ENCODE measurements at places on chromosomes 4 and X.
A peak's percentile ranks its signal among the peaks of the same experiment; 100 is the strongest.

- DNase-seq: peak; percentile 18
Observed at GRCh38 chrX:20056704-20057103, 60.0 kb downstream of the MAP7D2 start.

DNA sequence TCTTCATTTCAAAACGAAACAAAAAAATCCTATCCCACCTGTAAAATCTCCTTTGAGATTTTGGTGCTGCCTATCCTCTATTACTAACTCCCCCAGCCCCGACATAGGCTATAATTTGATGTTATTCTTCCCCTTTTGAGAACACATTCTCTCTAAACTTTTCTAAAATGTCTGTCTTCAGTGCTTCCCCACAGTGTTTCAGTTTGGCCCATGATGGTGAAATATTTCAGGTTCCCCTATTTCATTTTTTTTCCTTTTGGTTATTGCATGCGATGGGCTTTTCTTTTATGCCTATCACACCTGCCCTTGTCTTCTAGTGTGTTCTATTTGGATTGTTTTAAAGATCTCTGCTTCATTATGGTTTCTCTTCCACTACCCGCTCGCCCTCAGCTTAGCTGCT is 14.7 kb downstream of the BCORL1 start:
- no peak for DNase-seq

DNA sequence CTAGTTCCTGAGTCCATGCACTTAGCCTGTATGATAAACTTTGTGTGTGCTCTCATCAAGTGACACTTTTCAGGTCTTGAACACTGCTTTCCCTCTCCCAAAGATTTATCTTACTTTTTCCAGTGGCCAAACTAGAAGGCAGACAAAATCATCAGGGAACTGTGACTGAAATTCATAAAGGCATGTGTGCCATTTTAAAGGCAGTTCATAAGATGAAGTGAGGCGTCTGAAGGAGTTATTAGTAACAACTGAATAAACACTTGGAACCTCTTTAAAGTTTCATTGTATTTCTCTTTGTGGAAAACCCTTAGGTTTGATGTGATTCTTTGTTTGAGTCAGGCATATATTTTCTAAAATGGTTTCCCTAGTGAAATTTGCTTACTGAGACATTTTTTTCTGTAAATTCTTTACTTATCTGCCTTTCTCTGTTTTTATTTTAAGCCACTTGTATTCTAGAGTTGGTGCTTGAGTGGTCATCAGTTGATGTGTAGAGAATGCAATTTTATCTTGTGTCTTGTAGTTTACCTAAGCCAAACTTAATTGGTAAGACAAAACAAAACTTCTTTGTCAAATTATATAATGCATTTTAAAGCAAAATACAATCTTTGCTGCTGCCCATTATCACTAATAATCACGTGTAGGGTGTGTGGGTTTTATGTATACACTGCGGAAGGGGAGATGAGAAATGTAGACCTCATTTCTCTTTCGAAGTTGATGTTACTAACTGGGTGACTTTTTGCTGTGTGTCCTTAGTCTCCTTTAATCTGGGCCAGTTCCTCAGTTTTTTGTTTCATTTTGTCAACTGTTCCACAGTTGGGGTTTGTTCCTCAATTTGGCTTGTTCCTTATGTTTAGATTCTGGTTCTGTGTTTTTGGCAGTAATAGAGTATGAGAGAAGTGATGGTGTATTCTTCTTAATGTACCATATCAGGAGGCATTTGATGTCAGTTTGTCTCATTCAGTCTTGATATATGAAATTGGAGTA is 56.8 kb downstream of the RBPJ start:
- DNase-seq: no peak

DNA sequence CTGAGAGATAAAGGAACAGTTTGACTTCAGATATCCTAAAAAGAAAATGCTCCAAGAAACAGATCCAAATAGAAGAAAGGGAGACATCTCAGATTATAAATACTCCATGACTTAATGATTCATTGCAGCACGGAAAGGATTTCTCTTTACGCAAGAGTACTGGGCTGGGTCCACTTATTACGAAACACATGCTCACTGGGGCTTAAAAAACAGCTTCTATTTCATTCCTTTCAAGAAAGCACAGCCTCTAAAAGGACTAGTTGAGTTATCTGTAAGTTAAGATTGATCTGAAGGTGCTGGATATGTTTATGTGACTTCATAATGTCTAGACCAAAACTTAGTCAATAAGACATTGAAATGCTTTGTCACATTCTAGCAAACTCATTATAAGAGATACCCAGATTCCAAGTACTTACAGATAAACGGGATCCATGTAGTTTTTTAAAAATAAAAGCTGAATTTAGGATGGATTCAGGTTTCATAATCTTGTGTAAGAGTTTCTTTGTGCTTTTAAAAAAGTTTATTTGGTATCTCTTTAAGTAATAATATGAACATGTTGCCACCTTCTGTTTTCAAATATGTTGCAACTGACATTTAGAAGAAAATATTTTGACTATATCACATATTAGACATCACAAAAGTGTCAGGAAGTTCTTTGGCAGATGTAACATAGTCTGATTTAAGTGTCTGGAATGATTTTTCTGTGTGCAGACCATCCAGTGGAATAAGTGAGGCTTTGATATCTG is 109.5 kb upstream of the MYOZ2 start:
- DNase-seq: no peak

GRCh38 chr4:151304226-151304625 is 21.2 kb downstream of the SH3D19 start:
- DNase-seq: no peak

- no peak for DNase-seq
Observed at GRCh38 chrX:34559325-34559724, 97.8 kb downstream of the TMEM47 start.

- no peak for DNase-seq
Observed at GRCh38 chrX:137425273-137425902, 140.5 kb upstream of the ZIC3 start.

- DNase-seq: no peak
Observed at GRCh38 chr4:108333353-108333942, 164.7 kb upstream of the LEF1 start.

- no peak for DNase-seq
Observed at GRCh38 chrX:56791456-56791855, 62.4 kb downstream of the NBDY start.

DNA sequence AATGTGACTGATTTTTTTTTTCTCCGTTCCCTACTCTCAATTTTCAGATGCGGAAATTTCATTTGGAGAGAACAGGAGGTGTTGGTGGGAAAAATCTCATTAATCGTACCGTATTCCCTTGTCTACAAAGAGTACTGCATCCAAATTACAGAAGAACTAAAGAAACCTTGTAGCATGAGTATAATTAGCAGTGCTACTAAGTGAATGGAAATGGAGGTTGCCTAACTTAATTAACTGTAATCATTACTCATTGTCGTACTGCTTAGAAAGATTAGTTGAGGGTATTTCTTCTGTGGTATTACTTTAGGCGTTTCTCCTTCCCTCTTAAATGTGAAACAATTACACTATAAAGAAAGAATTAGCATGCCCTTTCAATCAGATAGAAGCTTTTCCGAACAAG is 81.7 kb downstream of the DMD start:
- no peak for DNase-seq

- DNase-seq: no peak
Observed at GRCh38 chr4:145769450-145770037, 89.6 kb downstream of the C4orf51 start.

DNA sequence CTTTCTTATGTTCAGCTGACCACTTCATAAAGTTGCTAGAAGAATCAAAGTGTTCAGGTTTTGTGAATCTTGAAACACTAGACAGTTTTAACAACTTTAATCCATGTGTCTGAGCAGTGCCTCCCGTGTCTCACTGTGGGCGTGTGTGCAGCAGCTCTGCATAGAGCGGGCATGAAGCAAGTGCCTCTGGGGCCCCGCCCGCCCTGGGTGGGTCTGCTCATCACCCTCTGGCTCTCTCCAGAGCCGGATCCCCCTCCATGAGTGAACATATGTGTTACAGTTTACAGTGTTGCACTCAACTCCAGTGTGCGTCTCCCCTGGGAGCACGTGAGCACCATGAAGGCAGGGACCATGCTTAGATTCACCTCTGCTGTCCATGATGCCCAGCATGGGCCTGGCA is 37.6 kb upstream of the CRMP1 start:
- DNase-seq: no peak

DNA sequence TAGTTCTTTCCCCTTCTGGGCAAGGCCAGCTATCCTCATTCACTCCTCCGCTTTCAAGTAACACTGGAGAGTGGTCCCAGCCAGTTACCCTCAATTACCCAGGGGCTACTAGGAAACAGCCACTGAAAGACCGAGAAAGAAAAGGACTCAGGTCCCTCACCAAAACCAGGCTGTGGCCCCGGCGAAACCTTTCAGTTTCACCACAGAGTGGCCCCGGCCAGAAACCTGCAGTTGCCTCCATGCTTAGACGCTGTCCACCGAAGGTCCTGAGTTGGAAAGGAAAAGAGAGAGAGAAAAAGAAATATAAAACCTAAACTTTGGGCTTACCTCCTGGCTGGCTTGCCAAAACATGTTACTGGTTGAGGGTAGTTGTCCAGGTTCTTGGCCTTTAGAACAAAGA is 5.0 kb upstream of the AREG start:
- no peak for DNase-seq

- peak; percentile 65 for DNase-seq
Observed at GRCh38 chr4:3346146-3346545, 53.3 kb downstream of the RGS12 start.

DNA sequence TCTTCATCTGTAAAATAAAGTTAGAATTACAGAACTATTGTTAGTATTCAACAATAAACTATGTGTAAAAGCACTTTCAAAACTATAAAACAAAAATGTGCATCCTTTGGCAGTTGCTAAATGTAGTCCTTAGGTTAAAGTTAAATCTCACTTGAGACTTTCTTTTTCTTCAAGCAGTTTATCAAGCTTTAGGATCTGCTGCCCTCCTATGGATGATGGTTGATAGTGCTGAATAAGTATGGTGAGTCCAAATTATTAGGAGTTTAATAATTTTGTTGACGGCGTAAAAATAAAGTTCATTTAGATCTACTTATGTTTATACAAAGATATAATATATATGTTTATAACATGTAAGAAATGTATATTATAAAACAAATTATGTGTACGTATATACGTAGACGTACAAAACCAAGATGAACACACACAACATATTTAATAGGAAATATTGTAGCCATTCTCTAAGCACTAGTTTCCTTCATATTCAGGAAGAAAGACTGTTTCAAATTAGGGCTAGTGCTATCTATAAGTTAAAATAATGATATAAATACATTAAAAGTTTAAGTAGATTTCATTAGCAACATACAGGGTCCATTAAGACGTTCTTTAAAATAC is 22.3 kb downstream of the UGT2A2 start:
- DNase-seq: peak; percentile 3

- DNase-seq: no peak
Observed at GRCh38 chr4:141016117-141016798, 117.0 kb downstream of the RNF150 start.

DNA sequence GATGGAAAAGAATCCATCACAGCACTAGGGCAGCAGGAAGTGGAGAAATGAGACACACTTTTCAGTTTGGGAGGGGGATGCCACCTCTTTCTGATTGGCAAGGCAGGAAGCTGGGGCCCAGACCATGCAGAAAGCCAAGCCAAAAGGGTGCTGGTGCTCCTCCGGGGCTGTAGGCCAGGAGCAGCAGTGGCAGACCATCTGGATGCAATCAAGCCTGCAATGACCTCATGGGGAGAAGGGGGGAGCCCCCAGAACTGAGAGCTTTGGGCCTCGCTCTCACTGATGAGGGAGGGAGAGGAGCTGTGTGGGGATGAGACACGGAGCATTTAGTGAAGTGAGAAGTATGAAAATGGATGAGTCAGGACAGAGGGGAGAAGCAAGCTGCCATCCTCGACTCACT is 141.3 kb upstream of the NALF2 start:
- DNase-seq: peak; percentile 6

- DNase-seq: no peak
Observed at GRCh38 chrX:1390621-1391369, 1.1 kb downstream of the SLC25A6 start.

- no peak for DNase-seq
Observed at GRCh38 chr4:94913316-94913715, 155.6 kb downstream of the BMPR1B start.

DNA sequence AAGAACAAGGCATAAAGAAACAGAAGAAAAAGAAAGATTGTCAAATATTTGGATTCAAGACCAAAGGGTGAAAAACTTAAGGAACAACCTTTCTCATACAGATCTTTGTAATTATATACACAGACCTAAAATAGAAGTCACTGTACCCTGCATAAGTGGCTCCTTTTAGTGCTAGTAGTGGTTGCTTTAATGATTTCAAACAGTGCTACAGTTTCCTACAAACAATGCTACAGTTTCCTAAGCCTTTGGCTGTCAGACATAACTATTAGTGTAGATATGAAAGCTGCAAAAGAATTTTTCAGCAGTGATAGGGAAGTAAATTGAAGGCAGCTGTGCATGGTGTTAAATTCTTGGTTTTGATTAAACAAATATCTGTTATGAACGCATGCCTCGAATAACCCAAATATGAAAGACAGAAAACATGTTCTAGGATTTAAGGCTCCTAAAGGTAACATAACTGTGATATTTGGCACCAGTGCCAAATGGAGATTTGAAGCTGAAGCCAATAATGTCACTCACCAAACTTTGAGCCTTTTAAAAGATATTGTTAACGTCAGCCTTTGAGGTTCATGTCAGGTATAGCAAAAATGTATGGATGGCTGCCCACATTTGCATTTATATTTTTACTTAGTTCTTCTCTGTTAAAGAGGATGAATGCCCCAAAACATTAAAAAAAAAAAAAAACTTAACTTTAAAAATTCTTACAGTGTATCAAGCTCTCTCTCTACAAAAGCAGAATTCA is 36.6 kb downstream of the SMARCAD1 start:
- DNase-seq: no peak

- no peak for DNase-seq
Observed at GRCh38 chr4:143351774-143352451, 15.2 kb downstream of the GAB1 start.

DNA sequence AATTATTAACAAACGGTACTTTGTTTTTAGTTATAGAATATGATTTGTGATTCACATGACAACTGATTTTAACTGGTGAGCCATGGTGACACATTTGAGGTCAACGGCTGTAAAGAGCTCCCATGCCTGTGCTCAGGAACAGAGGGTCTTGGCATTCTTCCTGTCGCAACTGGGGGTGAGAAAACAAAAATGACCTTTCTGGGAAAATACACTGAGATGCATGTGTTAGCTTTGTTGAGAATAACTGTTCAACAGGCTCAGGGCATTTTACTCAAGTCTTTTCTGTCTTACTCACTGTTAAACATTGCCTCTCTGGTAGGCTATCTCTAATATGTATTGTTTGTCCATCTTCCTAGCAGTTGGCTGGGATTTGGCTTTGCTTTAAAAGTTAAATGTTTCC is 57.1 kb upstream of the HPGD start:
- DNase-seq: no peak

DNA sequence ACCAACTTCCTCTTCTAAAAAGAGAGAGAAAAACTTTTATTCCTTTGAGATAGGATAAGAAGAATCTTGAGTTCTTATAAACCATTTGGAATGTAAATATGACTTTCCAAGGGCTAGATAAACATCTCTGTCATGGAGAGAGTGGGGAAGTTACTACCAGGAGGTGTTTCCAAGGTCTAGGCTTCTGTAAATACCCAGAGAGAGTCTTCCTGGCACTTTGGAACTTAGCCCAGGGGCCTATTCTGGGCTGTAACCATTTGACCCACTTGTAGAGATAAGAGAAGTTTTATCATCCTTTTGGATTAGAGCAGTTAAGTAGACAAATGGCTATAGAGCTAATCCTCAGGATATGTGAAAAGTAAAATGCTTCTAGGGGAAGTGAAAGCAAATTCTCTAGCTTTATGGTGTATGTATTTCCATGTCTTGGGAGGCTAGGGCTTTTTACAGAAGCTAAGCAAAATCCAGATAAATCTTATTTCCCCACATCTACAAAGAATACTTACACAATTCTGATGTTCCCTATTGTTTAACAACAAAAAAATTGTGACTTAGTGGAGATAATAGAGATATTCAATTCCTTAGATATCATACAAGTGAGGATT is 51.1 kb downstream of the MCUB start:
- DNase-seq: no peak

Data from NCI-H1694 treated with DMSO at 0.1 percent for 48 hours (cell line).